ENCODE measurements at places on chromosomes 11 and 22.

GRCh38 chr22:25697978-25698377 lies 44.0 kb upstream of the MYO18B start:
- DNase-seq, result no peak

DNA sequence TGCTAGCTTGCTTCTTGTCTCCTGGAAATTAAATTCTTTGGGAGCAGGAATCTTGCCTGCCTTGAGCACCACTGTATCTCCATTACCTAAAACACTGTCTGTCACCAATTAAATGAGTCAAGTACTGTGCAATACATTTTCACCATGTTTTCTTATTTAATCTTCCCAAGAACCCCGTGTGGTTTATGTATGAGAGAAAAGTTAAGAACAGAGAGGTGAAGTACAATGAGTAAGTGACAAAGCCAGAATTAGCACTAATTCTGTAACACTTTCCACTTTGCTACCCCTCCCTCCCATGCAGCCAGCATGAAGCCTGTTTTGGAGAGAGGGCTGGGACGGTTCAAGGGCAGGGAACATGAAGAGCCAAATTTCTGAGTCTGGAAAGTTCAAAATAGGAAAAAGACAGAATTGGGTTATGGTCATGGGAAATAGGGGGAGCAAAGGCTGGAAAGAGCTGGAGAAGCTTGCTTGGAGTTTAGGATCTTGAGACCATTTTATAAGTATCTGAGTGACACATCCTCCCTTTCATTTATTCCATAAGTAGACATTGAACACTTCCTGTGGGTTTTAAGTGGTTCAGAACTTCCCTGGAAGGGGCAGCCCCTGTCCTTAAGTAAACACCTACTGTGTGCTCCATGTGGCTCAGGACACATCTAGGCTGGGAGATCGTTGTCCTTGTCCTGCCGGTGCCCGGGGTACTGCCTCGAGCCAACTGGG lies 60.5 kb upstream of the CHST1 start:
- DNase-seq, result no peak

GRCh38 chr11:118619444-118620197 lies 12.2 kb downstream of the PHLDB1 start:
- DNase-seq, result peak; percentile 71

DNA sequence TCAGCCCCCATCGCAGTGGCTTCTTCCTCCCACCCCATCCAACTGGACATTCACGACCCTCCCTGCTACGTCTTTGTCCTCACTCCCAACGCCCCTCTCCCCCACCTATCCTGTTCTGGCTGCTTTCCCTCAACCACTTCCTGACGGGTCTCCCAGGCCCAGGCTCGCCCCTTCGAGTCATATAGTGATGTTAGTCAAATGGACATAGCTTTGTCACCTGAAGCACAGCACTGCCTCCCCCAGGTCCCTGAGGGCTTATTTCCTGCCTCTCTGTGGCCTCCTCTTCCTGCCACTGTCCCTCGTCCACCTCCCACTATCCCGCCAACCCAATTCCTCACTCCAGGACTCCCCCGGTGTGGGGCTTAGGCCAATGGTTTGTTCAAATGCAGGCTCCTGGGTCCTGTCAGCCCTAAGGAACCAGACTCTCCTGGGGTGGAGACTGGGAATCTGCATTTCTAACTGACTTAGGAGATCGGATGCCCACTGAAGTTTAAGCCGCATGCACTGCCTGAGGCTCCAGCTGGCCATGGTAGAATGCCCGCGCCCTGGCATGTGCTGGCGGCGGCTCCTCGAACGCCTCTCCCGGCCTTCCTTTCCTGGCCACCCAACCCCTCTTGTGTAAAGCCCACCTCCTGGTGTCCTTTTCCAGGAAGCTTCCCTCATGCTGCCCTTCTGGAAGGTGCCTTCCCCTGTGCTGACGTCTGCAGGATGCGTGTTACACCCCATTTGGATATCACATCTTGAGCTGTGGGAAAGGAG lies 18.3 kb downstream of the SUN2 start:
- no peak for DNase-seq

DNA sequence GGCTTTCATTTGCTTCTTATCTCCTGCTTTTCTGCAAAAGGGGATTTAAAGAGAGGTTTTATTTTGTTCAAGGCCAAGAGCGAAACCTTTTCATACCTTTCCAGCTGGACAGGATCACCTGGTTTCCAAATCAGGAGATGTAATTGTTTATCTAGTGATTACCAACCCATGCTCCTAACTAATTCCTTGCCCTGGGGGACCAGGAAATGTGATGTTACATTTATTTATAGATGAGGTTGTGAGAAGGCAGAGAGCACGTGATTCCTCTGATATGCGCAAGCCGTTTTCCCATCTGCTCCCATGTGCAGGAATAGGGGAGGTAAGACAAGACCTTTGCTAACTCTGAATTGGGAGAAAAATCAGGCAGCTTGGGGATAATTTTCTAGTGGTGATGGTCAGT lies 507.2 kb upstream of the LARGE1 start:
- DNase-seq, result no peak

GRCh38 chr11:83511646-83512045 lies 225.5 kb upstream of the CCDC90B start:
- no peak for DNase-seq

- DNase-seq, result no peak
Observed at GRCh38 chr11:33775832-33776470, 1.6 kb upstream of the FBXO3 start.

GRCh38 chr11:76810151-76810853 lies 27.1 kb downstream of the TSKU start:
- DNase-seq, result no peak

- no peak for DNase-seq
Observed at GRCh38 chr11:110200241-110200640, 96.2 kb downstream of the RDX start.

- peak; percentile 40 for DNase-seq
Observed at GRCh38 chr22:38751422-38752346, 4.1 kb downstream of the SUN2 start.

GRCh38 chr11:45917286-45917622 lies 423 bp downstream of the PEX16 start:
- no peak for DNase-seq

DNA sequence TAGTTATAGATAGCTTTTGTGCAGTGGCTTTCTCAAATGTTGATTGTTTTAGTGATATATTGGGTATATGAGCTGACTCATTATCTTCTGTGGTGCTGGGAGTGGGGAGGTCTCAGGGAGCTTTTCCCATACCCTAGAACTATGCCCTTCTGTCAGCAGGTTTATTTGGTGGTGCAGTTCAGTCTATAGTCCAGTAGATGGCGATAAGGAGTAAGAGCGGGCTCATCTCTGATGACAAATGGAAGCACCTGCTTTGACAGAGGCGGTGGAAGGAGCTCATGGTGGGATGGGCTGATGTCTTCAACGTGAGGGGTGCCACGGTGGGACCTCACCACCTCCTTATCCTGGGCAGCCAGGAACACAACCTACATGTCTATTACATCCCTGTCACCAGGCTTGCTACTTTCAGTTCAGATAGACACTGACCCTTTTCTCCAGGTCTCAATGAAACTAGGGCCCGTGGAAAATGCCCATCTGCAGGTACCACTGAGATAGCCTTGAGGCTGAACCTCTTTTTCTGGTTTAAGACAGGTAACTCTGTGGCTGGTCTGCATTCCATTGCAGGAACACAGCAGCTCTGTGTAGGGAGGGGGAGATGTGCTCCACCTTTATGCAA lies 13.0 kb upstream of the OR6A2 start:
- no peak for DNase-seq

- DNase-seq, result no peak
Observed at GRCh38 chr11:11251394-11251970, 101.6 kb downstream of the CSNK2A3 start.

DNA sequence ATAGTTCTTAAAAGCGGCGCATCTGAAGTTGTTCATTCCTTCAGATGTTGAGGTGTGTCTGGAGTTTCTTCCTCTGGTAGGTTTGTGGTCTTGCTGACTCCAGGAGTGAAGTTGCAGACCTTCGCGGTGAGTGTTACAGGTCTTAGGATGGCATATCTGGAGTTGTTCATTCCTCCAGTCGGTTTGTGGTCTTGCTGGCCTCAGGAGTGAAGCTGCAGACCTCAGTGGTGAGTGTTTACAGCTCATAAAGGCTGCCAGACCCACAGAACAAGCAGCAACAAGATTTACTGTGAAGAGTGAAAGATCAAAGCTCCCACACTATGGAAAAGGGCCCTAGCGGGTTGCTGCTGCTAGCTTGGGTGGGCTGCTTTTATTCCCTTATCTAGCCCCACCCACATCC lies 201.7 kb upstream of the PDGFD start:
- DNase-seq, result no peak

DNA sequence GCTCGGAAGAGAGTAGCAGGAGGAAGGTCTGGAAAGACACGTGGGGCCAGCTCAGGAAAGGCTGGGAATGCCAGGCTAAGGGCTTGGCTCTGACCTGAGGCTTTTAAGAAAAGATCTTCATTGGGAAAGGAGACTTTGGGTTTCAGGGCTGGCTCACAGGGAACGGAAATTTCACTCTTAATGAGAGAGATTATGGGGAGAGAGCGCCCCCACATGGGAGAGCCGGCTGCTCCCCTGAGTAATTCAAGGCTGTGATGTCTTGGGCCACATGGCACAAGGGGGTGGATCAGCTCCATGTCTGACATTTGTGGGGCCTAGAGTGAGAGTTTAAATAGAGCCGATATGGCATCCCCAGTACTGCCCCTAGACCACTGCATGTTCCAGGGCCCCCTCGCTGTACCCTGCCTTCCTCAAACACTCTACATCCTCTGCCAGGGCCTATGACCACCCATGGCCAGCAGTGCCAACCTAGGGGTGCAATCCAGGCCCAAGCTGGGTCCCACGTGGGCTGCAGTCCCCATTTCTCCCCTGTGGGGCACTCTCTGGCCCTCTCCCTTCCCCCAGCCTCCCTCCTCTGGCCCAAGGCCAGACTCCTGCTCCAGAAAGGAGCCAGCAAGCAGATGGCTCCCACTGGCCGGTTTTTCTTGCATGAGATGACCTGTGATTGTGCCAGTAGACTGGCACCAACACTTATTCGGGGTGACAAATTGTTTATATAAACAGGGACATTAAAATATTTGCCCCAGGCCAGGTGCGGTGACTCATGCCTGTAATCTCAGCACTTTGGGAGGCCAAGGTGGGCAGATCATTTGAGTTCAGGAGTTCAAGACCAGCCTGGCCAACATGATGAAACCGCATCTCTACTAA lies 75.2 kb downstream of the ISX start:
- peak; percentile 58 for DNase-seq

DNA sequence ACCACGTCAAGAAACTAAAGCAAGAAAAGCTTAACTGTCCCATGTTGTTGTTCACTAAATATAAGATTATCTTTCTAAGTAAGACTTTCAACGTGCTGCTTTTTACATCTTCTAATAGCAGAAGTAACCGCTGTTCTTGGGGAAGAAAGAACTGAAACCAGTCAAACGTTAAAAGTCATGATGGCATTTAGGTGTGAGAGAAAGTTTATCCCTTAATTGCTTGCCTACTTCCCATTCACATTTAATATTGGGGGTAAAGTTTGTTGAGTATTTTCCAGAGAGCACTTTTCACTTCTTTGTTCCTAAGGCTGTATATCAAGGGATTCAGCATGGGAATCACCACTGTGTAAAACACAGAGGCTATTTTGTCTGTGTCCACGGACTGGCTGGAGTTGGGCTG lies 970 bp downstream of the OR5B21 start:
- DNase-seq, result no peak

GRCh38 chr11:117010808-117011540 lies 87.3 kb downstream of the SIK3 start:
- DNase-seq, result no peak

DNA sequence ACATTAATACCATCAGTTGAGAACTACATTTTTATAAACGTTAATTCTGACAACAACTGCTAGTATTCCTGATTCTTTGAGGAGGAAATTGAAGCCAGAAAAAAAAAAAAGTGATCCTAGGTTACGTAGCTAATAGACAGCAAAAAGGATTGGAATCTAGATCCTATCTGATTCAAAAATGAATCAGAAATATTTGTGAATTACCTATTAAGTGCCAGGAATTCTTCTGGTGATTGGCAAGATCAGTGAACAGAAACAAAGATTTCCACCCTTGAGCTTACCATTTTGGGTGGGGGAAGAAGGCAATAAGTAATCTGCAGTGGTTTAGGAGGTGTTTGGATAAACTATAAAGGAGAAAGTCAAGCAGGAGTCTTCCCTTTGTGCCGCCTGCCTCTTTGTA lies 63.9 kb upstream of the LARGE1 start:
- DNase-seq, result no peak

DNA sequence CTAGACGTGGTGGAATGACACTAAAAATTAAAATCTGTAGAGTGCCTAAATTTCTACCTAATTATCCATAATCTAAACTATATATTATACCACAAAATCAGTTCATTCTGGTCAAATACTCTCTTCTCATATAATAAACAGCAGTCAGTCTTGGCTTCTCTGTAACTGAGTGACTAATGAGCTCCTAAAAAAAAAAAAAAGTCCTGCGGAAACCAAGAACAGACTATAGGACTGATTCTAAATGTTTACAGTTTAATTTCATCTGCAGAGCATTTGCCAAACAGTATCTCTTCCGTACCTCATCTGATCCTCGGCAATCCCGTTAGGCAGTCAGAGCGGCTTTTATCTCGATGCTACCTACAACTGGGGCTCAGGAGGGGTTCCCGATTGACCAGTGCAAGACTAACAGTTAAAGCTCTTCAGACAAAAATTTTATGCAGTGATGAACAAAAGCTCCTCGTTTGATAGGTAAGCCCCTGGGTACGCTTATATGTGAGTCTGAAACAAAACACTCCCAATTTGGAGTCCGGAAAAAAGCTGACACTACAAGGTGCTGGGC lies 686 bp downstream of the KIF18A start:
- DNase-seq, result peak; percentile 4

DNA sequence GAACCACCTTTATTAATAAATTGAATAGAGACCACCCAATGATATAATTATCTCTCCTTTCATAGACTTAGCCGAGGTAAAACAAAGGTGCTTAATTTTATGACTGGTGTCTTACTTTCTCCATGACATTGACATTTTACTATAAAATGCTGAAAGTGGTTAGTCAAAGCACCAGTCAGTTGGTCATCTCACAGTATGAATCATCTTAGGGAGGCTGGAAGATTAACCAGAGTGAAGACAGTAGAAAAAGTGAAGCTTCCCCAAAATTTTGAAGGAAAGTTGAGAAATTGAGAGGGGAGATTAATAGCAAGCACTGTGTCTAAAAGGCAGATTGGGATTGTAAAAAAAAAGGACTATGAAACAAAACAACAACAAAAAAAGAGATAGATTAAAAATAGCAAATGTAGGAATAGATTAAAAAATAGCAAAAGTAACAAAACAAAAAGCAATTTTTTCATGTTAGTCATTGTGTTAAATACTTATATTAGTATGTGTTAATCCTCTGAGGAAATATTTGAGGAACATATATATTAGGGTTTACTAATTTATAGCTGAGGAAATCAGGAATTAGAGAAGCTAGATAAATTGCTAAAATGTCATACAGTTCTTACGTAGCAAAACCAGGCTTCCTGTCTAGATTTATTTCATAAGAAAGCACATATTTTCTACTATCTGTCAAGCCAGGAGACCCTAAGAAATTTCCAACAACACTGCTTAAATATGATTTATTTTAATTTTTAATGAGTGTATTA lies 557.3 kb upstream of the ANO5 start:
- DNase-seq, result no peak

GRCh38 chr11:47538741-47539565 lies 14.0 kb downstream of the CELF1 start:
- DNase-seq, result no peak
